Dermis blood vessel endothelial cell (primary cell): ENCODE measurements at places on chromosomes 13 and 19. TPM values are rescaled to one million over a fixed set of nuclear protein-coding genes. Genes with fewer than 3 reads are reported as not detected.

Gene SHISA7
- total RNA-seq, result not detected in 2 replicates

GRCh38 chr19:844546-844971 lies 3.8 kb downstream of the PRTN3 start:
- DNase-seq, result no peak

Gene CEACAM4
- total RNA-seq, result not detected in 2 replicates

GRCh38 chr13:49308921-49309408 lies 61.2 kb downstream of the CDADC1 start:
- DNase-seq, result peak; percentile 37

Gene PSG3
- total RNA-seq, result not detected in 2 replicates

Gene FSD1
- 7.0 and 11.0 TPM in 2 replicates for total RNA-seq

- no peak for DNase-seq
Observed at GRCh38 chr13:60970736-60971135, 444.9 kb downstream of the PCDH20 start.

Gene ATXN8OS
- total RNA-seq, result not detected in 2 replicates

GRCh38 chr13:101751488-101751887 lies 299.0 kb downstream of the ITGBL1 start:
- DNase-seq, result peak; percentile 83

Gene A1BG
- total RNA-seq, result 0.37 and 12.4 TPM in 2 replicates

GRCh38 chr13:97892717-97893116 lies 60.8 kb upstream of the IPO5 start:
- no peak for DNase-seq

GRCh38 chr19:35170359-35171061 lies 16.0 kb downstream of the FXYD5 start:
- no peak for DNase-seq

GRCh38 chr19:30017172-30017571 lies 75.1 kb downstream of the URI1 start:
- no peak for DNase-seq

DNA sequence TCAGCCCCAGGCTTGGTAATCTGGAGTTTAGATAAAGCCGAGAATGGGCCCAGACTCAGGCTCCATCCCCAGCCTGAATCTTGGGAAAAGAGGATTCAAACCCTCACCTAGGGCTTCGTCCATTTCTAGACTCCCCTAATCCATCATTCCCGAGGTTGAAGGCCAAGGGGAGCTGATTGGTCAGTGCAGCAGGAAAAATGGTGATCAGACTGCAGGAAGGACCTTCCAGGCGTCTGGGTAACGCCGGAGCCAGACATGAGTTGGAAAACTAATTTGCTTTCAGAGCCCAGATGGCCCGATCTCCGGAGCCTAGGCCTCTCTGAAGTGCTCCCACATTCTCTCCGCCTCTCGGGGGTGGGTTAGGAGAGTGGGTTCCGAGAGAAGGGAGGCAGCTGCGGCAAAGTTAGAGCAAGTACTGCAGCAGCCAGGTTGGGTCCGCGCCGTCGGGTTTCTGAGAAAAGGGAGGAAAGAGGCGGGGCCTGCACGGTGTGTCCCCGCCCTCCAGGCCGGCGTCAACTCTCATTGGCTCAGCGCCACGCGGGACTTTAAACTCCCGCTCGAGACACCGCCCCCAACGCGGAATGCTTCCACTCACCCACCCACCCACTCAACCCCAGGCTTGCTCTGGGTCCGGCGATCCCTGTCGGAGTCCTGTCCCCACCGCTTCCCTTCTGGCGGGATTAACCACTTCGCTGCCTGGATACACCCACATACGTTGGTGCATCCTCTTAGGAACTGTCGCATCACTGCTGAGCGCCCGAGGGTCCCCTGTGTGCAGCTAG lies 788 bp upstream of the RTBDN start:
- peak; percentile 36 for DNase-seq

DNA sequence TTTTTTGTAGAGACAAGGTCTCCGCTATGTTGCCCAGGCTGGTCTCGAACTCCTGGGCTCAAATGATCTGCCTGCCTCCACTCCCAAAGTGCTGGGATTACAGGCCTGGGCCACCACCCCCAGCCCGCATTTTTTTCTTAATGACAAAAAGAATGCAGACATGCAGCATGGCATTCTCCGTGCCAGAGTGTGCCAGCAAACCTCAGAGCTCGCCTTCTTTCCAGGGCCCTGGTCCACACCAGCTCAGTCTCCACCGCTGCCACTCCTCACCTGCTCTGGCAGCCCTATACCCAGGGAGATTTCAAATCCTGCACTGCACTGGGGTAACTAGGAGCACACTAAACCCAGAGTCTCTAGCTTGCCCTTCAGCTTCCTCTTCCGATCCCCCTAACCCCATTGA lies 41.7 kb downstream of the ZIC5 start:
- DNase-seq, result no peak

DNA sequence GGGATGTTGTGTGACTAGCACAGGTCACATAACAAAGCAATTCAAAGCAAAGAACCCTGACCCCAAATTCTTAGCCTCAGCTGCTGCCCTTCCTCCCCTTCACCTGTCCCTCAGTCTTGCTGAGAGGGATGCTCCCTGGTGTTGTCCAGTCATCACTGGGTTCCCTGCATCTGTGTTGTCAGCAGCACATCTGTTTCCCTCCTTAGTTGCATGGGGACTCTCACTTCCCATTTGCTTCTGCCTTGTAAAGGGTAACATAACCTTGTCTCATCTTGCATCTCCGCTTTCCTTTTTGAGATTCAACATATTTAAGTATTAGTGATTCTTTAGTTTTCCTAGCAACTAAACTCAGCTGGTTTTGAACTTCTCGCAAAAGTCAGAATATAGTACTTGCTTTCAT lies 54.0 kb downstream of the SPATA13 start:
- no peak for DNase-seq

- no peak for DNase-seq
Observed at GRCh38 chr19:12773571-12773970, 1.8 kb downstream of the HOOK2 start.

Gene SPART
- 63.6 and 144 TPM in 2 replicates for total RNA-seq

DNA sequence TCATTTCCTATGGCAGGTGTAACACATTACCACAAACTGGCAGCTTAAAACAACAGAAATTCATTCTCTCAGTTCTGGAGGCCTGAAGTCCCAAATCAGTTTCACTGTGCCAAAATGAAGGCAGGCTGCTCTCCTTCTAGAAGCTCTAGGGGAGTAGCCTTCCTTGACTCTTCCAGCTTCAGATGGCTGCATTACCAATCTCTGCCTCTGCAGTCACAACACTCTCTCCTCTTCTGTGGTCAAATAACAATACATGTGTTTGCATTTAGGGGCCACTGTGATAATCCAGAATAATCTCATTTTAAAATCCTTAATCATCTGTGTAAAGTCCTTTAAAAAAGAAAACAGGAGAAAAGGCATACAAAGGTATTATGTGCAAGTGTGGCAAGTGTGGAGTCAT lies 7.8 kb downstream of the DIAPH3 start:
- no peak for DNase-seq

DNA sequence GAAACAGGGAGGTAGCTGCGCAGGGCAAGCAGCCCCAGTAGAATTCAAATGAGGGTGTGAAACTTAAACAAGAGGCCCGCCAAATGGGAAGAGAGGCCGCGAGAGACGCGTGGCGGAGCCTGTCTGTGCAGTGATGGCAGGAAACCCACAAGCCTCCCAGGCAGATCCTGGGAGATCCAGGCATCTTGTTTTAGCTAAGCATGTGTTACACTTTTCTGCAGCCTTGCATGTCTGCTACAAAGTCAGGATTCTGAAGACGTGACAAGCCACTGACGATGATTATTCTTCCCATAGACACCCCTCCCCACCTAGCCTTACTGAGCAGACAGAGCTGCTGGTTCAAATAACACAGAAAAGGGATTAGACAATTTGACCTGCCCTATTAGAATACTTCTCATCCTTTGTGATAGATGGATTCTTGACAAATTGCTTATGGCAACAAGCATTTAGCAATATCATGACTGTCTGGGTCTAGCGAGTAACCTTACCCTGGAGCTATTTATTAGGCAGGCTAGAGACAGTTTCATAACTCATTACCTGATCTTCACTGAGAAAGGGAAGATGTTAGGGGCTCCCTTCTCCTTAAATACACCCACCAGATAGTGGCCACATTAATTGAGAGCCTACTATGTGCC lies 185.2 kb upstream of the IRS2 start:
- DNase-seq, result no peak

DNA sequence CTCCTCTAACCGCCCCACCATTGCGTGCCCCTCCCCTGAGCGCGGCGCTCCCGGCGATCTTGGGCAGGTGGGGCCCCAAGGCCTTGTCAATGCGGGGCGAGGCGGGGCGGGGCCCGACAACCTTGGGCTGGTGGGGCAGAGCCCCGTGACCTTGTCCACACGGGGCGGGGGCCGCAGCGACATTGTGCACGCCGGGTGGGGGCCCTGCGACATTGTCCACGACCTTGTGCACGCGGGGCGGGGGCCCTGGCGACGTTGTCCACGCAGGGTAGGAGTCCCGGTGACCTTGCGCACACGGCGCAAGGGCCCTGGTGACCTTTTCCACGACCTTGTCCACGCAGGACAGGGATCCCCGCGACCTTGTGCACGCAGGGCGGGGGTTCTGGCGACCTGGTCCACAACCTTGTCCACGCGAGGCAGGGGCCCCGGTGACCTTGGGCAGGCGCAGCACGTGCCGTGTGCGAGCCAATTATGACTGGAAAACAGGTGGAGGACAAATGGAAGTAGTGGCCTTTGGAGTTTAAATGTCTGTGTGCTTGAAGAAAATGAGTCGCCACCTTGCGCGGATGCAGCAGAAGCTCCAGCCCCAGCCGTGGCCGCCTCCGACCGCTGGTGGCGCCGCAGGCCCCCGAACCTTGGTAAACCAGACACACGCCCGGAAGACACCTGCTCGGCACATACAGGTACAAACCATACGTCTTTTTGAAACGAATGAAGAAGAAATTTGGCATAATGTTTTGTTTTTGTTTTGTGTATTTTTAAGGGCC lies 62.6 kb downstream of the LATS2 start:
- DNase-seq, result no peak

- DNase-seq, result no peak
Observed at GRCh38 chr19:23764781-23765180, 6.1 kb upstream of the ZNF681 start.

DNA sequence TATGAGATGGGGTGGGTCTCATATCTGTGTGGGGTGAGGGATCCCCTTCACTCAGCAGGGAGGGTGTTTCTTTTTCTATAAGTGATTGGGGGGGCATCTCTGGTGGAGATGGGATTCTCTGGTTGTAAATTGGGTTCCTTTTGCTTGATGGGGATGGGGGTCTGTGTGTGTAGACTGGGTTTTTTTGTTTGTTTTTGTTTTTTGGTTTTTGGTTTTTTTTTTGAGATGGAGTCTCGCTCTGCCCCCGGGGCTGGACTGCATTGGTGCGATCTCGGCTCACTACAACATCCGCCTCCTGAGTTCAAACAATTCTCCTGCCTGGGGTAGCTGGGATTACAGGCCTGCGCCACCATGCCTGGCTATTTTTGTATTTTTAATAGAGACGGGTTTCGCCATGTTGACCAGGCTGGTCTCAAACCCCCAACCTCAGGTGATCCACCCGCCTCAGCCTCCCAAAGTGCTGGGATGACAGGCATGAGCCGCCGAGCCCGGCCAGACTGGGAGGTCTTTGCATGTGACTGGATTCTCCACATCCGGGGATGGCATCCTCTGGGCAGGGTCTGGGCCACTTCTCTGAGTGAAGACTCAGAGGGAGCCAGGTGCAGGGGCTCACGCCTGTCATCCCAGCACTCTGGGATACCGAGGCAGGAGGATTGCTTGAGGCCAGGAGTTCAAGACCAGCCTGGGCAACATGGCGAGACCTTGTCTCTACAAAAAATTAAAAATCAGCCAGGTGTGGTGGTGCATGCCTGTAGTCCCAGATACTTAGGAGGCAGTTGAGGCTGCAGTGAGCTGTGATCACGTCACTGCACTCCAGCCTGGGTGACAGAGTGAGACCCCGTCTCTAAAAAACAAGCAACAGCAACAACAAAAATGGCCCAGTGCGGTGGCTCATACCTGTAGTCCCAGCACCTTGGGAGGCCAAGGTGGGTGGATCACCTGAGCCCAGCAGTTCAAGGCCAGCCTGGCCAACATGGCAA lies 799 bp downstream of the MYBPC2 start:
- DNase-seq, result no peak

Gene CLIP3
- total RNA-seq, result 6.7 and 7.8 TPM in 2 replicates
